ENCODE measurements at places on chromosomes 4 and X.

DNA sequence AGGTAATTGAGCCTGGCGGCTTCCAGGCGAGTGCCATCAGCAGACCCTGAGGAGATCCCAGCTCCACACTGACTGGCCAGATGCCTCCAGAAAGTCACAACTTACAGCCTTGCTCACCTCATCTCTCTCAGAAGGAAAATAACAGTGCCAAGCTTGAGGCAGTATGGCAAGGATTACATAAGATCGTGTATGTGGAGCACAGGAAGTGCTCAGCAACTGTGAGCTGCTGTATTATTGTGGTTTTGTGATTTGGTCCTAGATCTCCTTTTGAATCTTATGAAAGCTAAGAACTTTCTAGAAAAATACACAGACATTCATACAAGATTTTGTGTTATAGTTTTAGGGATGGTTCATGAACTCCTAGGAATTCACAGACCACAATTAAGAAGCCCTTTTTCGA, 14.0 kb downstream of the RASL11B start:
- no peak for DNase-seq

- DNase-seq, result no peak
These were observed 472.3 kb downstream of the GRID2 start for GRCh38 chr4:92776080-92776479.

DNA sequence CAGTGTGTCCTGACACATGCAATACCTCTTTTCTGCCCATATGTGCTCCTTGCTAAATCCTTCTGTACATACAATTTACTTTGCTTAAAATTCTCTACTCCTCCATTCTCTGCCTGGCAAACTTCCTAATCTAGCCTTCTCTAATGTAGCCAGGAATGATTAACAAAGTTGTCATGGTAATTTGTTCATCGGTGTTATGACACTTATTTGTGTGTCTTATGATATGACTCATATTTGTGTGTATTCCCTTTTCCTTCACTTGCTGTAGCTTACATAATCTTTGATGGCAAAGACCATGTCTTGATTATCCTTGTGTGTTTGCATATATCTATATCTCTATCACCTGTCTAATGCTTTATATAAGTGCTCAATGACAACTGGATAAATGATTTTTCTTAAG, 133.3 kb downstream of the COL25A1 start:
- DNase-seq, result no peak

- peak; percentile 1 for DNase-seq
These were observed 43.4 kb upstream of the PHF8 start for GRCh38 chrX:54087661-54088060.

GRCh38 chrX:15483891-15484290, 9.2 kb downstream of the PIR start:
- no peak for DNase-seq

DNA sequence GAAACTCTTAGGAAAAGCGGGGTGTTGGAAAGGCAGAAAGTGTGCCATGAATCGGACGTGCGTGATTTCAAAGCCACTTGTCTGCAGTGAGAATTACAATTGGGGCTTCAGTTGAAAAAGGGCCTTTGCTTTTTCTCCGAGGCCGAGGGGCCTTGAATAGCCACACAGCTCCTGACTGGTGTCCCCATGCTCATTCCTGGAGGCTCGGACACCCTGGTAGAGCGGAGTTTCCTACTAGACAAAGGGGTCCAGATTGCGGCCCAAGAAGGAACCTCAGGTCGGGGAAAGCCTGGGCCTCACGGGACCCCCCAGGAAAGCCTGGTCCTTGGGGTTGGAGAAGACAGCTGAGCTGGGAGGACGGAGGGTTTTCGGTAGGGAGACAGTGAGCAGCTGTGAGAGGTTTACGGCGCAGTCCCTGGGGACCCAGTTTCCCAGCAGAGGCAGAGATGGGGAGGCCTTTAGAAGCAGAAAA, 3.0 kb upstream of the SHOX start:
- DNase-seq, result no peak

All from retina (tissue), 1 donor.